ENCODE measurements at places on chromosomes 3 and 15.

- DNase-seq: no peak
Measured at GRCh38 chr15:36903922-36904556, 196.3 kb downstream of the MEIS2 start.

DNA sequence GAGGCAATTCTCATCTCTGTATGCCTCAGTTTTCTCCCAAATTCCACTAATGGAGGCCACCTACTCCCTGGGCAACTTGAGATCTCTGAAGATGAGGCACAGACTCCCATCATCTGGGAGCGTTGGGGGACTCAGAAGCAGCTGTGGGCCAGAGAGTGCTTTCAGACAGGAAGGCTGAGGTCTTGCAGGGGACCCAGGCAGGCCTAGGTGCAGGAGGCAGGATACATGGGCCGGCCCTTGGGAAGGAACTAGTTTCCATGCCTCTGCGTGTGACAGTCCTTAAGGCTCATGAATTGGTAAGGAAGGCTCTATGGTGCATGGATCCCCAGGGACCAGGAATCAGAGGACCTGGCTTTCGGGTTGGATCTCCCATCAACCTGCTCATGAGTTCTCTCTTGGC, 14.5 kb downstream of the BMF start:
- no peak for DNase-seq

DNA sequence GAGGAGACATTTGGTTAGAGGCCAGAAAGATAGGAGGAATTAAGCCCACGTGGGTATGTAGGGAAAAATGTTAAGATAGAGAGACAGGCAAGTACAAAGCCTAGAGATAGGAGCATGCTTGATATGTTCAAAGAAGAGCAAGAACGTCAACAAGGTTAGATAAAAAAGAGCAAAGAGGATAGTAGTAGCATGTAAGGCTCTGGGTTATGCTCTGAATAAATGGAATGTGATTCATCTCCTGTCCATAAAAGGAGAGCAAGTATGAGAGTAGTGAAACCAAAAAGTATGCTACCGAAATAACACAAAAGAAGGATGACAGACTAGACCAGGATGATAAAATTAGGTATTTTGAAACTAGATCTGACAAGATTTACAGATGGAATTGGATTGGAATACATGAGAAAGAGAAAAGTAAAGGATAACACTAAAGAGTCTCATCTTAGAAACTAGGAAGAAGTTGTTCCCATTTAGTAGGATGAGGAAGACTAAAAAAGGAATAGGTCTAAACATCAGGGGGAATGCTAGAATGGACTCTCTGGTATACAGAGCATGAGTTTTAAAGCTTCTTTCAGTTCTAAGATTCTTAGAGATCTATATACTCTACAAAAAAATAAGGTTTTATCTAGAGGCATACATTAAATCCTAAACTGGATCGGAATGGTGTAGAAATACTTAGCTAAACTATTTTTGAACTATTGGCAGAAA, 59.1 kb downstream of the TRPM7 start:
- no peak for DNase-seq

- no peak for DNase-seq
Measured at GRCh38 chr3:111981457-111981763, 2.6 kb downstream of the ABHD10 start.

GRCh38 chr3:61985020-61985419, 388.3 kb downstream of the FEZF2 start:
- DNase-seq: no peak

DNA sequence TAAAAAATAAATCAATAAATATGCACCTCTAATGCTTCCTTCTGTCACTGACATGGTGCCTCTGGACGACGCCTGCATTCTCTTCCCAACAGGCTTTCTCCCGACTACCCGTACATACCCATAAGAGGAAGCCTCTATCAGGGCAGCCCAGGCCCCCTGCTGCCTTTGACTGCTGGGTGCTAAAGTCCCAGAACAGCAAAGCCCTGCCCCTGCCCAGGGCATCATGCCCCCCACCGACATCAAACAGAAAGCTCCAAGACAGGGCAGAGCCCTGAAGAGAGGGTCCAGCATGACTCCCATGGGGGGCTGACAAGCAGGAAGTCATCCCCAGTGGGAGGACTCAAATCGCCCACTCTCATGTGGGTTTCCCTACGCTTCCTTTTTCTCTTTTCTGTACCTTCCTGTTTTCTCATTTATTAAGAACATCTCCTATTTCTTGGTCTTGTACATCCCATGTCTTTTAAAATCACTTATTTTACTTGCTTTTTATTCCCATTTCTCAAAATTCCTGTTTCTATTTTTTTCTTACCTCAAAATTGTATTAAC, 23.4 kb downstream of the XPC start:
- DNase-seq: no peak

Measured in activated gamma-delta T cell treated with Interleukin-2 at 50 U/mL for 16 hours (primary cell).